ENCODE measurements at places on chromosomes 1 and 21. TPM values are rescaled to one million over a fixed set of nuclear protein-coding genes. Genes with fewer than 3 reads are reported as not detected.

Gene FAM72D
- 0.44 TPM for total RNA-seq

Gene OR2L13
- not detected for total RNA-seq

Gene NTMT2
- total RNA-seq: not detected

Gene S100A11
- total RNA-seq: 741 TPM

Gene FH
- total RNA-seq: 65.6 TPM

Gene TNFRSF14
- total RNA-seq: 0.95 TPM

Gene OR2L3
- not detected for total RNA-seq

Gene CLEC20A
- total RNA-seq: not detected

GRCh38 chr1:232221802-232222499 is 408.0 kb downstream of the SIPA1L2 start:
- H3K4me3 ChIP-seq: no peak overlapping the region
- no peak for DNase-seq
- no peak overlapping the region for H3K27ac ChIP-seq
- no peaks in the 10 kb centered on the region for H3K27me3 ChIP-seq

DNA sequence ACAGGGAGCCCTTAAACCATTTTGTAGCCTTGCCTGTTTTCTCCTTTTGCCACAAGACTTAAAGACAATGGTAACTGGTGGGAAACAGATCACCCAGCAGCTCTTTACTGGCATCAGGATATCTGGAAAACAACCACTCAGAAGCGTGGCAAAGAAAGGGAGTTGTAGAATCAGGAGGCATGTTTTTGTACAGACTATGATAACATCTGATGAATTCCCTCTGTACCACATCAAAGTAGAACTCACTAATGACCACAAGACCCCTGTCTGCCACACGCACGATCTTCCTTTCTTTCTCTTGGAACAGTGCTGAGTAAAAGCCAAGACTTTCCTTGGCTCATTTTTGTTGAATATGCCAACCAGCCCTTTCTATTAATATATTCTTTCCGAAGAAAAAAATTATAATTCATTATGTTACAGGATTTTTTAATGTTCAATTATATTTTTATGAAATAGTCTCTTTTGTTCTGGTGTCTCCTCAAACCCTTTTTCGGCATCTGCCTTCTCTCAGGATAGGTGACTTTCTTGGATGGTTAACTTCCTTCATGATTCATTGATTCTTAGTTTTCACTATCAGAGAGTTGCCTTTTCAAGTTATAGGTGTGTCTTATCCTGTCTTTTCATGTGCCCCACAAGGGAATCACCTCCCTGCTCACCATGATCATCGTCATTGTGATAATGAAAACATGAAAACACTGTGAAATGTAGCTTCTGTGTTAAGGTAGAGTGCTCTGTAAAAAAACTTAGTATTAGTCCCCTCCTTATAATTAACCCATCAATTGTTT is 7.9 kb upstream of the PHGDH start:
- no peak for DNase-seq
- H3K27me3 ChIP-seq: peaks cover 15% of the 10 kb centered on the region
- H3K4me3 ChIP-seq: no peak overlapping the region
- no peaks in the 10 kb centered on the region for H3K4me1 ChIP-seq
- H3K27ac ChIP-seq: no peak overlapping the region

DNA sequence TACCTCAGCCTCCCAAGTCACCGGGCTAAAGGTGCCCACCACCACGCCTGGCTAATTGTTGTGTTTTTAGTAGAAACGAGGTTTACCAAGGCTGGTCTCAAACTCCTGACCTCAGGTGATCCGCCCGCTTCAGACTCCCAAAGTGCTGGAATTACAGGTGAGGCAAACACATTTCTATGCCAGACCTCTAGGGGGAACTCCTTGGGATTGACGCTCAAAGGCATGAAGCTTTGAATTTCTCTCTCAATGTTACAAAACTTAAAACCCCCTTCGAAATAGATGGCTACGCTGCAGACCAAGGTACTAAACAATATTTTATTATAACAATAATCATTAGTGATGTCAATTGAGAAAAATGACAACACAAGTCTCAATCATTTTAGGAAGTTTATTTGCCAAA is 330.0 kb downstream of the SETD4 start:
- no peak for DNase-seq
- no peaks in the 10 kb centered on the region for H3K4me1 ChIP-seq
- peaks cover 4% of the 10 kb centered on the region for H3K36me3 ChIP-seq
- H3K27me3 ChIP-seq: peaks cover 18% of the 10 kb centered on the region

DNA sequence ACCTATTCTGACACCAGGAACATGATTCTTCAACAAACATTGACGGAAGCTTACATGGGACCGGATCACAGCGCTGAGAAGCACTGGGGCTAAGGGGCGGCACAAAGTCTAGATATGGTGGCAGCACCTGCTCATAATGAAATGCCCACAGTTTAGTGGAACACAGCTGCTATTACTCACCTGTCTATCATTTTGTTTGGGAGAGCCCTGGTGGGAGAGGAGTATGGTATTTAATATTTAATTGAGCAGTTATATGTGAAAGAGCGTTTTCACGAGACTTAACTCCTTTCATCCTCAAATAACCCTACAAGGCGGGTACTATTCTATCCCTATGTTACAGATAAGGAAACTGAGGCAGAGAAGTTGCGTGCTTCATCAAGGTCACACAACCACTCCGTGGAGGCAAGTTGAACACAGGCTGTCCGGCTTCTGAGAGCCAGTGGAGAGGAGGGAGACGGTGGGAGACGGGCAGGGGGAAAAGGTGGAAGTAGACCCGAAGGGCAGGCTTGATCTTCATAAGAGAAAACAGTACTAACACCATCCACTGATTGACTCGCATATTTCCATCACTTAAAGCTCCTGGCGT is 790 bp upstream of the TSNAX start:
- DNase-seq: no peak
- H3K27me3 ChIP-seq: no peaks in the 10 kb centered on the region

- no peak overlapping the region for H3K27ac ChIP-seq
- H3K27me3 ChIP-seq: no peaks in the 10 kb centered on the region
- DNase-seq: no peak
Measured at GRCh38 chr1:236514703-236515442, 8.9 kb upstream of the LGALS8 start.

GRCh38 chr1:107263291-107263915 is 122.6 kb downstream of the NTNG1 start:
- DNase-seq: no peak
- no peak overlapping the region for H3K27ac ChIP-seq
- H3K4me3 ChIP-seq: no peak overlapping the region
- H3K36me3 ChIP-seq: no peaks in the 10 kb centered on the region
- H3K4me1 ChIP-seq: peaks cover 6% of the 10 kb centered on the region
- H3K27me3 ChIP-seq: peaks cover 2% of the 10 kb centered on the region

DNA sequence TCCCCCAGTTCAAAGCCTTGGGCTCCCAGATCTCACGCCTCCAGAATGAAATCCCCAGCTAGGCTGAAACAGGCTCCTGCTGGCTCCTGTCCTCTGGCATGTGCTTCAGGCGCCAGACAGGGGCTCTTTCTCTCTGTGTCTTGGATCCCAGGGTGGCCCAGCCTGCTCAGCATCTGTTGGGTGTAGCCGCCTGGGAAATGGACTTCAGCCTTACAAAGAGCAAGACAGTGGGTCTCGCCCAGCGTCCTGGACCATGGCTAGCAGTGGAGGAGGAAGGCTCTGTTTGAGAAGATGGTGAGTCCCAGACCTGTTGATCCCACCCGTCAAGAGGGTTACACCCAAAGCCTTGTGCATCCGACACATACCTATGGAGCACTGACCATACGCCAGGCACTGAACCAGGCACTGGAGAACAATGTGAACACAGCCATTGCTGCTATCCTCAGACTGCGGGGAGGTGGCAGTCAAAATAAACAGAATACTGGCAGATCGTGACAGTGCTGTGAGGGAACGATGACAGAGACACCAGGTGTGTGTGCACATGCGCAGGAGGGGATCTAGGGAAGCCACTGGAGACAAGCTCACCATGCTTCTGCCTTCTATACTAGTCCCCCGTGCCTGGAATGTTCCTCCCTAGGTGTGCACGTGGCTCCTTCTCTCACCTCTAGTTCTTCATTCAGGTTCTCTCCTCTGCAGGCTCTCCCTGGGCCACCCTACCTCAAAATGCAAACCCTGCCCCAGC is 93.0 kb upstream of the GCLM start:
- no peak overlapping the region for H3K27ac ChIP-seq
- H3K4me1 ChIP-seq: no peaks in the 10 kb centered on the region
- DNase-seq: no peak

DNA sequence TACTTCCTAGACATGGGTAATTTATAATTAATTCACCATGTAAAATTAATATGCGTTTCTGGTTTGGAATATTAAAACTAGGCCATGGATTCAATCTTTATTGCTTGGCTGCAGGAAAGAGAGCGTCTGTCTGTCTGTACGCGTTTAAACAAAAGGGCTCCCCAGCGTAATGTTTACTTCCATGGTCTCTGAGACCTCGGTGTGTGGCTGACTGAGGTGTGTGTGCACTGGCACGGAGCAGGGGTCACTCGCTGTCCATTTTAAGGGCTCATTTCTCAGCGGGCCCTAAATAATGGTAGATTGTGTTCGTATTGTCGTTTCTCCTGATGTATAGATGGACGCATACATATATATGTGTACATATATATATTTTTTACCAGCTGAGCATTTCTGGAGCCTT is 119.6 kb downstream of the ATG4C start:
- H3K27ac ChIP-seq: no peak overlapping the region
- no peaks in the 10 kb centered on the region for H3K4me1 ChIP-seq
- H3K4me3 ChIP-seq: no peak overlapping the region
- DNase-seq: no peak

- H3K27me3 ChIP-seq: no peaks in the 10 kb centered on the region
- DNase-seq: no peak
- H3K36me3 ChIP-seq: no peaks in the 10 kb centered on the region
- H3K4me1 ChIP-seq: no peaks in the 10 kb centered on the region
- no peak overlapping the region for H3K27ac ChIP-seq
- no peak overlapping the region for H3K4me3 ChIP-seq
Measured at GRCh38 chr21:23951251-23951650, 1656.0 kb downstream of the MRPL39 start.

- H3K27me3 ChIP-seq: peaks cover 87% of the 10 kb centered on the region
- H3K4me1 ChIP-seq: peaks cover 28% of the 10 kb centered on the region
- DNase-seq: no peak
- peaks cover 3% of the 10 kb centered on the region for H3K36me3 ChIP-seq
Measured at GRCh38 chr1:75135573-75136194, 1.5 kb downstream of the LHX8 start.

DNA sequence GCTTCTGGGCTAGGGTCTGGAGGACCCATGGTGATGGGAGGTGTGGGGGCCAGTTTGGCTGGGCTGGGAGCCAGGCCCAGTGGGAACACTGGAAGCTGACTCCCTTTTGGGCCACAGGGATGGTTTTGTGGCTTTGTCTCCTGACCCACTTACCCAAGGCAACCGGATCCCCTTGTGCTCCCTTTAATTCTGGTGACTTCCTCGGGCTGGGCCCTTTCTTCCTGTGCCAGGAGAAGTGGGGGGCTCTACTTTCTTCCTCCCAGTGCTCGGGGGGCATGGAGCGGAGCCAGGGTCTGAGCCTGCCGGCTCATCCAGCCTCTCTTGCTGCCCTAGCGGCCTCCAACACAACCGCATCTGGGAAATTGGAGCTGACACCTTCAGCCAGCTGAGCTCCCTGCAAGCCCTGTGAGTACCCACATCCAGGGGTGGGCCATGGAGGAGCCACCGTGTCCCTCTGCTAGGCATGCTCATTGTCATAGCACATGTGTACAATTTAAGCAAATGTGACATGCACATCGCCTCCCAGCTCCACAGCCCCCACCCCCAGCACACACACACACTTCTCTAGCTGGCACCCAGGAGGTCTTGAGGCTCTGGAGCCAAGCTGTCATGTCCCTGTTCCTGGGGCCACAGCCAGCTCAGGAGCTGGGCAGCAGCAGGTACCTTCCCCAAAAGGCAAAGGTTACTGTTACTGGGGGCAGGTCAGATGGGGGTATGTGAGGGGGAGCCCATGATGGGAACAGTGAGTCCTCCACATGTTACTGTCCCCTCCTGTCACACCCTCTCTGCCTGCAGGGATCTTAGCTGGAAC is 35.0 kb downstream of the UBE2T start:
- no peaks in the 10 kb centered on the region for H3K36me3 ChIP-seq
- no peak overlapping the region for H3K27ac ChIP-seq
- H3K27me3 ChIP-seq: no peaks in the 10 kb centered on the region
- no peak for DNase-seq
- no peak overlapping the region for H3K4me3 ChIP-seq
- peaks cover 19% of the 10 kb centered on the region for H3K4me1 ChIP-seq

DNA sequence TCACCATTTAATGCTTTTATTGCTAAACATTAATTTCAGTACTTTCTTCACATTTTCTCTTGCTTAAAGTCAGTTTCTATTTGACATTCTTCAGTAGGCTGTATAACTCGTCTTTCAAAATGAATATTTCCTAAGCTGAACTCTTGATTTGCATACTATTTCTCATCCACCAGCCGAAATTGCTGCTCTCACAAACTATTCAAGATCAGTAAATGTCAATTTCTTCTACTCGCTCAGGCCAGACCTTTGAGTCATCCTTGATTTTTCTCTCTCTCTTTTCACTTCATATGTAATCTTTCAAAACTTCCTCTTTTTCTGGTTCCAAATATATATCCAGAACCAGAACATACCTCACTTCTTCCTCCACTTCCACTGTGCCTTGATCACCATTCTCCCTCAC is 990.0 kb downstream of the KCNT2 start:
- no peak overlapping the region for H3K4me3 ChIP-seq
- no peaks in the 10 kb centered on the region for H3K27me3 ChIP-seq
- H3K4me1 ChIP-seq: no peaks in the 10 kb centered on the region
- no peak overlapping the region for H3K27ac ChIP-seq

- H3K4me3 ChIP-seq: no peak overlapping the region
- H3K27ac ChIP-seq: peak overlapping the region; percentile 4
- DNase-seq: no peak
- H3K27me3 ChIP-seq: no peaks in the 10 kb centered on the region
- no peaks in the 10 kb centered on the region for H3K36me3 ChIP-seq
Measured at GRCh38 chr1:162626761-162627160, 5.5 kb upstream of the DDR2 start.

DNA sequence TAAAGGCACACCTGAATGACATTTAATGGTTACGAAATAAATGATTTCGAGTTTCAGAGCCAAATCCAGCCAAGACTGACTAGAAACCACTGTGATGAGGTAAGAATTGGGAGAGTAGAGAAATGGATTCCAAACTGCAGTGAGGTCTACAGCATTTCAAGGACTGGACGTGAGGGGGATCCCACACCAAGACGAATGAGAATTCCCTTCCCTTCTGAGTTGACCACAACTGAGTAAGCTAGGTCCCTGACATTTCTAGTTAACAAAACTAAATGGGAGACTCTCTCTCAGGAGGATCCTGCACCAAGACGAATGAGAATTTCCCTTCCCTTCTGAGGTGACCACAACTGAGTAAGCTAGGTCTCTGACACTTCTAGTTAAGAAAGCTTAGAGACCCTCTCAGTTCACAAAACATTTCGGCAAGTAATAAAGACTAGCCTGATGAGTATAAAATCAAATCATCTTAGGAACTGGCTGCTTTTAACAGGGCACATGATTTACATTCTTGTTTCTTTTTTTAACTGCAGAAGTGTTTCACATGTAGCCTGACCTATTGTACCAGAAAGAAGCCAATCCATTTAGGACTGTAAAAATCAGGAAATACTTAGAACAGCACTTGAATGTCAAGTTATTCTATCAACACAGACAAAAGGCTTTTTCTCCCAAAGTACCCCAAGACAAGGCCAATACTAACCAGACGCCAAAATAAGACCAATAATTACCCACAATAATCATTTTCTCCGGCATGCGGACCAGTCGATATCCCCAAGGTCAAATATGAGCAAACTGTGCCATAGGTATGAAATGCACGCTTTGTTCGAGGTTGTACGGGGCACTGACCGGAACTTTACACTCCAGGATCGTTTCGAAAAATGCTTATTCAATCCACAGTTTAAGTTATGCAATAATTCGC is 1.4 kb upstream of the SPATA1 start:
- peaks cover 13% of the 10 kb centered on the region for H3K36me3 ChIP-seq
- H3K27me3 ChIP-seq: no peaks in the 10 kb centered on the region
- DNase-seq: no peak
- H3K4me1 ChIP-seq: peaks cover 59% of the 10 kb centered on the region
- H3K27ac ChIP-seq: peak overlapping the region; percentile 100

All from chondrocyte (in vitro differentiated cells).